Fibroblast of mammary gland (primary cell): ENCODE measurements at places on chromosomes 13 and 19.

- DNase-seq, result no peak
These were observed 73.1 kb upstream of the OLFM4 start for GRCh38 chr13:52955472-52955874.

DNA sequence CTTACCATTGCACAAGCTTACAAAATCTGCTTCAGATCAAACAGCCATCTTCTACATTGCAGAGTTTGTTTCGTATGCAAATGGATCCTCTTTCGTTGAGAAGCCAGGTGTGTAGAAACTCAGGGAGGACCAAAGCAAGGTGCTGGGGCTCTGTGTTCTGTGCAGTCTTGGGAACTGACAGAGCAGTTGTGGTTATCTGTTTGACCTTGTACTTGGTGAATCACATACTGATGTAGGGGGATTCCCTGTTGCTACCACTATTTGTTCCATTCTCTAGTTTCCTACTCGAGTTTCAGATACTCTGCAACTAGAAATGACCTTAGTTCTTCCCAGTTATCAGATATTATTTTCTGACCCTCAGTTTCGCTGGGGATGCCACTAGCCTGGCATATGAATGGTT, 95.2 kb upstream of the CLDN10 start:
- DNase-seq, result peak; percentile 5

- no peak for DNase-seq
These were observed 6.1 kb upstream of the CEACAM7 start for GRCh38 chr19:41694196-41694595.

DNA sequence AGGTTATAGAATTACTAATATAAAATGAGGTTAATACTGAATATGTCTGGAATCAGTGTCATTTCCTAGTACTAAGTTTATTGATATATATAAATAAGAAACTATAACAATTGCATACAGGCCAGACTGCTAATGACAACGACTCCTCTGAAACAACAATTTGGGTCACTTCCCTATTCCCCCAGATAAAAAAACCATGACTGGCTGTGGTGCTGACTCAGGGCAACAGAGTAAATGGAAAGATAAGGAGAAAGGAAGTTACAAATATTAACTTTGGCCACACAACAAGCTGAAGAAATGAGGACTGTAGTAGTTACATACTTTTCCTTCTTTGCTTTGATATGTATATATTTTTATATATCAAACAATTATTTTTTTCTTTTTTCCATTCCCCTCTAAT, 263.7 kb upstream of the PCDH9 start:
- no peak for DNase-seq

DNA sequence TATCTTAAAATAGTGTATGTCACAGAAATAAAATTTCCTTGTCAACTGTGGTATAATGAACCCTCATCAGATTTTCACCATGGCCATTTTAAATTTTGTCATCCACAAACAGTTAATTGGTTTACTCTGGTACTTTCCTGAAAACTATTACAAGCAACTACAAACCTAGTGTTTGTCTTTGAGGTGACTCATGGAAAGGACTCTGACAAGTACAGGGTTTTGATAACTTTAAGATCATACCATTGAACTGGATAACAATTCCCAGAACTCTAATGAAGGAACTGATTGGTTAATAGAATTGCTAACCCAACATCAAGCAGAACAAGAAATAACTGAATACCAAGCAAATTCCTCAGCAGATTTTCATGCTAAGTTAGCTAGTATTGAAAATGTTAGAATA, 237.7 kb upstream of the IPO5 start:
- peak; percentile 8 for DNase-seq

- DNase-seq, result no peak
These were observed 2.2 kb downstream of the ARHGAP45 start for GRCh38 chr19:1069009-1069779.

DNA sequence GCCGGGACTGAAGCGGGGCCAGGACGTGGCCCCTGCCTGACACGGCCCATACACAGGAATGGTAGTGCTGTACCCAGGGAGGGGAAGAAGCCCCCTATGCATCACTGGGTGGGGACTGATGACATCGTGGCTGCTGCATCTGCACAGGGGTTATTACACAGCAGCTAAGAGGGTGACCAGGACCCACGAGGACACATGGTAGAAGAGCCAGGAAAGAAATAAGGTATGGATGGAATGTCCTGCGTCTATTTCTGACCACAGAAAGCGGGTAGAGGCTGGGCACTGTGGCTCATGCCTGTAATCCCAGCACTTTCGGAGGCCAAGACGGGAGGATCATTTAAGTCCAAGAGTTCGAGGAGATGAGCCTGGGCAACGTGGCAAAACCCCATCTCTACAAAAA, 24.1 kb downstream of the DCAF15 start:
- no peak for DNase-seq

DNA sequence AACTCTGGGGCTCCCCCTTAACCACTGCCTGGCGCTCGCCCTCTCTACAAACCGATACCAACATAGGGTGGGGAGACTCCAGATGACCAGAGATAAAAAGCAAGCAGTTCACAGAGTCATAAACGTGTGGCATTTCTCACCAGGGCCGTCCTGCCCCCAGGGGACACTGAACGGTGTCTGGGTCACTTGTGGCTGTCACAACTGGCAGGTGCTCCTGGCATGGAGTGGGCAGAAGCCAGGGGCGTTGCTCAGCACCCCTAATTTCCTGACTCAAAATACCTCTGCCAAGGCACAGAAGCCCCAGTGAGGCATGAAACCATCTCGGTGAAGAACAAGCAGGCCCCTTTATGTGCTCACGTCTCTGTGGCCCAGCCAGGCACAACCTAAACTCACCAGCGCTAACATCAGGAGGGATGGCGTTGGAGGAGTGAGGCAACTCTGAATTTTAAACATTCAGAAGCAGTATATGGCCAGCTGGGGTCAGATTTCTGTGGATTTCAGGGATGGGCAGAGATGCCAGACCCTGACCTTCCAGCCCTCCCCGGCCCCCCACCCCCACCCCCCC, 1.8 kb downstream of the PIP5K1C start:
- DNase-seq, result no peak

- peak; percentile 28 for DNase-seq
These were observed 5.8 kb downstream of the CEBPA start for GRCh38 chr19:33296488-33296971.

DNA sequence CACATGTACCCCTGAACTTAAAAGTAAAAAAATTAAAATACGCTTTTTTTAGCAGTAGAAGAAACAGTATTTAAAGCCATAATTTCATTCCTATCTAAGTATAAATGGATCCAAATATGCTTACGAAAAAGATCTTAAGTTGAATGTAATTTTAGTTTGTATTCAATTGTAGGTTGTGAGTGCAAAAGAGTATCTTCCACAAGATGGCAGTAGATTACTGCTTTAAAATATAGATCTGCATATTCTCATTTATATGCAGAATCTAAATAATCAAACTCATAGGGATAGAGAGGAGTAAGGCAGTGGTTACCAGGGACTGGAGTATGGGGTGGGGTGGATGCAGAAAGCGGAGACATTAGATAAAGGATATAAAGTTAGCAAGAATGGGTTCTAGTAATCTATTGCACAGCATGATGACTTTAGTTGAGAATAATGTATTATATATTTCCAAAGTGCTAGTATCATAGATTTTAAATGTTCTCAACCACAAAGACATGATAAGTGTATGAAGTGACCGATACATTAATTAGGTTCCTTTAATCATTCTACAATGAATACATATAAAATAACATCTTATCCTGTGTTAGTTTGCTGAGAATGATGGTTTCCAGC, 14.2 kb downstream of the OR7A17 start:
- peak; percentile 11 for DNase-seq

DNA sequence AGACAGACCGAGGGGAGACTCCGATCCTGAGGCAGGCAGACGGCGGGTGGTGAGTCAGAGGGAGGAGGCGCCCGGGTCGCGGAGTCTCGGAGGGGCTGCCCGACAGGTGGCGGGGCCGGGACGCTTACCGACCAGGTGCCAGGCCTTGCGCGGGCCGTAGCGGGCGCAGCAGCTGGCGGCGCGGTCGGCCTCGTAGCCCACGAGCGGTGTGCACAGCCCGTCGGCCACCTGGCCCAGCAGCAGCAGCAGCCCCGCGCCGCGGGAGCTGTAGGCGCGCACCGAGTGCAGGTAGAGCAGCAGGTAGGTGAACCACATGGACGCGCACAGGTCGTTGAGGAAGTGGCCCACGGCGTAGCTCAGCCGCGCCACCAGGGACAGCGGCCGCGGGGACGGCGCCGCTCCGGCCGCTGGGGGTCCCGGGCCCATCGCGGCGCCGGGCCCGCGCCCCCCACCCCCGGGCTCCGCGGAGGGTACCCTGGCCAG, 367 bp downstream of the MFSD12 start:
- DNase-seq, result no peak

DNA sequence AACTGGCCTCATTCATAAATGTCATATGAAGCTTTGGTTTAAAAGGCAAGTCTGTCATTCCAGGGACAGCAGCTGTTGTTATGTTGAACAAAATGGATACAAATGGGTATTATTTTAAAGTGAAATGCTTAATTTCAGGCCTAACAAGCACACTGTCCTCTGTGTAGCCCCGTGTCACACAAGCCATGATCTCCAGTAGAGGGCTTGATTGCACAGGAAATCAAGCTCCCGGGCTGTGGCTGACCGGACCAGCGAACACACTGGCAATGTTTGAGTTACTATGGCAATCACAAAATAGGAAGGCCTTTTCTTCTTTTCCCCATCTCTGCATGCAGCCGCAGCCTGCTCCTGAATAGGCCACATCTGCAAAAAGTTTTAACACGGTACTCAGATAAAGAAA, 64.0 kb upstream of the GSX1 start:
- DNase-seq, result no peak

- no peak for DNase-seq
These were observed 32.9 kb upstream of the GTF3A start for GRCh38 chr13:27391471-27391870.

DNA sequence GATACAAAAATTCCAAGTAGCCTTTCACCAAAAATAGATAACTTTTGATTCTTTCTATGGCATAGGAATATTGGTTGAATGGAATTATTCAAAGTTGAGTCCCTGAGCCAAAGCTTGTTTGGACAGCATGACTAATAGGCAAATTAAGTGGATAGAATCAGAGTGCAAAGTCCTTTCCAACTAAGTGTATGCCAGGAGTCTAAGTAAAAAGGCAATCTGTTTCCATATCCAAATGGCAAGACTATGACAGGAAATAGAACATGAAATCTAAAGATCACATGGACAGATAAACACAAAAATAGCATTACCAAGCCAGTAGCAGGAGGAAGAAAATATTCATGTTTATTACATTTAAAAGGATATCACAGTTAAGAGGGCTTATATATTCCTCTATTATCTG, 804.6 kb downstream of the SLITRK6 start:
- no peak for DNase-seq

DNA sequence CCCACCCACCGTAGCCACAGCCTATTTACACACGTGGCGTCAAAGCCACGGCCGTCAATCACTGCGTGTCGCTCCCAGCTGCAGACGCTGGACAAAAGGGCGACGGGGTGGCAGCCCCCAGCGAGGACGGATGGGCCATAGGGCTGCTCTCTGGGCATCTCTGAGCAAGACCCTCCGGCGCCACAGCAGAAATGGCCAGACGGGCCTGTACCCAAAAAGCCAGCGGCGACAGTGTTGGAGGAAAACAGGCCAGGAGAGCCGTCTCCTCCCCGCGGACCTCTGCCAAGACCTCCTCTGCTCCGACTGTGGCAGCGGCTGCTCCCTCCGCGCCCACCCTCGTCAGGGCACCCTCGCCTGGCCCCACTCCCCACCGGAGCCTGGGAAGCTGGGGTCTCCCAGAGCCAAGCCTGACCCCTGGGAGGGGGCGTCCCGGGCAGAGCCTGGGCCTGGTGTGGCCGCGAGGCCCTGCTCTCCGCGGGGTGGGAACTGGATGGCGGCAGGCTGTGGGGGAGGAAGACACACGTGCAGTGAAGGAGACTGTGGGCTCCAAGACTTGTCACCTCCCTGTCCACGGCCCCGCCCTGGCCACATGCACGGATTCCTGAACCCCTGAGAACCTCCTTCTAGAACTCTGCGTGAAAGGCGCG, 2.7 kb downstream of the C2CD4C start:
- no peak for DNase-seq

GRCh38 chr13:42176294-42176693, 95.7 kb upstream of the AKAP11 start:
- DNase-seq, result no peak

GRCh38 chr13:98484289-98485219, 92.4 kb downstream of the STK24 start:
- DNase-seq, result peak; percentile 97

- no peak for DNase-seq
These were observed 90.5 kb downstream of the RNASEH2B start for GRCh38 chr13:51000061-51000460.

GRCh38 chr13:98821372-98822224, 69.1 kb upstream of the SLC15A1 start:
- DNase-seq, result peak; percentile 87

- DNase-seq, result peak; percentile 83
These were observed 14.7 kb downstream of the TLE5 start for GRCh38 chr19:3047496-3048189.

- DNase-seq, result peak; percentile 93
These were observed 15.9 kb downstream of the TICAM1 start for GRCh38 chr19:4815426-4816201.

- no peak for DNase-seq
These were observed 61.2 kb upstream of the MIR17HG start for GRCh38 chr13:91286317-91286716.

DNA sequence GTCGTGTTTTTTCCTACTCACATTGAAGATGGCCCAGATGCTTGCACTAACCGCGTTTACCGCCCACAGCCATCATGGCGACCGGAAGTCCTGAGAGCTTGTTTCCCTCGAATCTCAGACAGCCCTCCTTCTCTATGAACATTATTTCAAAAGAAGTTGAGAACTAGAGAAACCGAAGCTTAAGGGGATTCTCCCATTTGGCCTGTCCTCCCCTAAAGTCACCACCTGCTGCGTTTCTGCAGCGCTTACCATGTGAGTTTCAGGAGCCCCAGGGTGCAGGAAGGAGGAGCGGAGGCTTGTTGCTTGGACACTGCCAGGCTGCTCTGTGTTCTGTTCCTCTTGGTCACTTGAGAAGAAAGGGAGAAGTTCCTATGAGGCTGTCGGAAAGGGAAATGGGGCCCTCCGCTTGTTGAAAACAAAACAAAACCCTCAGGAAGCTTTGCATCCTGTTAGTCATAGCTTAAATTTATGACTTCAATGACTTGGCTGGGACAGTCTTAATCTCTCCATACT, 6.2 kb downstream of the CARD8 start:
- no peak for DNase-seq

DNA sequence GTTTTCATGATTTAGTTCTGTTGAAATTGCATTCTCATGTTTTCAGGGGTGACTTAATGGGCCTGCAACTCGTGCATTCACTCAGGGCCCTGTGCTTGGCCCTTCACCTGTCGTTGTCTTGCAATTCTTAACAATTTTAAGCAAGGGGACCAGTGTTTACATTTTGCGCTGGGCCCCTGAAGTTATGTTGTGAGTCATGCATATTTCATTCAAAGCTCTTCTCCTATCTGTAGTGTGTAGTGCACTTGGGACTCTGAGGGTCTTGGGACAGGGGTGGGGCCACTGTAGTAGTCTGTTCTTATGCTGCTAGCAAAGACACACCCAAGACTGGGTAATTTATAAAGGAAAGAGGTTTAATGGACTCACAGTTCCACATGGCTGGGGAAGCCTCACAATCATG, 211.2 kb upstream of the RXFP2 start:
- no peak for DNase-seq
